ENCODE measurements at places on chromosomes 12 and 14. TPM values are rescaled to one million over a fixed set of nuclear protein-coding genes. Genes with fewer than 3 reads are reported as not detected.

The OTOGL gene
- total RNA-seq: 0.92 TPM

DNA sequence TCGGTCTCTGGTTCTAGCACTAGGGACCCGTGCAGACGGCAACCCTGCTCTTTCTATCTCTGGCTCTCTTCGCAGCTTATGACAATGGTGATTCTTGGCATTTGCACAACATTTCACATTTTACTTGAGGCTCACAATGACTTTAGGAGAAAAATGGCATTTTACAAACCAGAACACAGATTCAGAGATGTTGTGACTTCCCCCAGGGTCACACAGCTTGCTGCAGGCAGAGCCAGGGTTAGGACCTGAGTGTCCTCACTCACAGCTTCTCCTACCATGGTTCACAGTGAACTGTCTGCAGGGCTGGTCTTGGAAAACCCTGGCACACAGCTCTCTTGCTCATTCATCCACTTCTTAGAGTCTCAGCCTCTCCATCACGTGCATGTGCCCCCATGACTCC, 23.7 kb downstream of the P2RX7 start:
- H3K27ac ChIP-seq: no peak overlapping the region
- H3K4me3 ChIP-seq: no peak overlapping the region

DNA sequence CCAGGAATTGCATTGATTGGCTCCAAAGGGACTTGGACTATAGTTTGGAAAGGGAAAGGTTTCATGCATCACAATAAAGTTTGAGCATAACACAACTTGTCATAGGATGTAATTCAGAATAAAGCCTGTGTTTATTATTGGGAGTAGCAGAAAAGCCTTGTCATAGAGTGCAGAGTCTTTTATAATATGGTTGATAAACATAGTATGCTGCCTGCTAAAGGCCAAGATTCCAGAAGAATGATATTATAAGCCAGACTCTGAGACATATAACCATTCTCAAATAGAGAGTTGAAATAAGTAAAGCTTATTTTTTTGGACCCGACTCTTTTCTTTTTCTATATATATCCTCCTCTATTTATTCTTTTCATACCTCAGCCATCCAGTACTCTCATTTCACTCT, 207.3 kb downstream of the LRIG3 start:
- peaks cover 16% of the 10 kb centered on the region for H3K36me3 ChIP-seq

The GYS2 gene
- total RNA-seq: not detected

Measured in chondrocyte (in vitro differentiated cells).